ENCODE measurements at places on chromosomes 12 and 14. TPM values are rescaled to one million over a fixed set of nuclear protein-coding genes. Genes with fewer than 3 reads are reported as not detected.
A peak's percentile ranks its signal among the peaks of the same experiment; 100 is the strongest.

SLC17A8 gene
- not detected for total RNA-seq

OR6C65 gene
- total RNA-seq = not detected

SMCO3 gene
- not detected for total RNA-seq

RNASE3 gene
- not detected for total RNA-seq

EPYC gene
- total RNA-seq = not detected

MMP14 gene
- total RNA-seq = 195 TPM

DNA sequence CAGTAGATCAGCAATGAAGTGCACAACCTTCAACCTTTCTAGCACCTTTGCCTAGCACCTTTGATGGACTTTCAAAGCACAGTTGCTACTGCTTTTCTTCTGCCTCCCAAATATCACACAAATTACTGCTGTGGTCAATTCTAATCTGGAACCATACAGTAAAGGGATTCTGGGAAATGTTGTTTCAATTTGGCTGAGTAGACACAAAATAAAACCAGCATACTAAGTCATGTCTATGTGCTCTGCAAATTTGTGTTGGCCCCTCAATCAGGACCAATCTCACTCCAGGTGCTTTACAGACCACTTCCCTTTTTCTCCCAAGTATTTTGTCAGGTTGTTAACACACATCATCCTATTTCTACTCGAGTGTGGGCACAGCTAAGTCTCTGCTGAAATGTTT lies 38.3 kb upstream of the ADAMTS20 start:
- no peak for DNase-seq

DNA sequence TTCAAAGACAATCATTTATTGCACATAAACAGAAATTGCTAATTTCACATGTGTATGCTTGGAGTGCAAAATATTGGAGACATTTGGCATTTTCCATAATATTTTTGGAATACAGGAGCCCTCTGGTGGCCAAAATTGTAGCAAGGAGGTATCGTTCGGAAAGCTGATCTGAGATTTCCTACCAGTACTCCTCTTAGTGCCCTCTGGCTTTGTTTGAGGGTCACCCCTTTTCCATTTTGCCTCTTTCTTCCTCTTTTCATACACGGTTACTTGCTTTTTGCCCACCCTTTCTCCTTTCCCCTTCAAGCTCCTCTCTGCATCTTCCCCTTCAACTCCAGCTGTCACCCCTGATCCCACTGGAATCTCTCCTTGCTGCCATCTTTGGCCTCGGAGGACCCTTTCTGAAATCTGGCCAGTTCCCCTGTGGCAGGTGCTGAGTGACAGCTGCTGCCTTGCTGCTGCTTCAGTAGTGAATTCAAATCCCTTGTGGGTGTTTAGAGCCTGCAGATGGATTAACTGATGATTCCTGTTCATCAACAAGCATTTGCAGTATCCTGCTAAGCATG lies 164.6 kb upstream of the PARP11 start:
- DNase-seq = peak; percentile 48

DNA sequence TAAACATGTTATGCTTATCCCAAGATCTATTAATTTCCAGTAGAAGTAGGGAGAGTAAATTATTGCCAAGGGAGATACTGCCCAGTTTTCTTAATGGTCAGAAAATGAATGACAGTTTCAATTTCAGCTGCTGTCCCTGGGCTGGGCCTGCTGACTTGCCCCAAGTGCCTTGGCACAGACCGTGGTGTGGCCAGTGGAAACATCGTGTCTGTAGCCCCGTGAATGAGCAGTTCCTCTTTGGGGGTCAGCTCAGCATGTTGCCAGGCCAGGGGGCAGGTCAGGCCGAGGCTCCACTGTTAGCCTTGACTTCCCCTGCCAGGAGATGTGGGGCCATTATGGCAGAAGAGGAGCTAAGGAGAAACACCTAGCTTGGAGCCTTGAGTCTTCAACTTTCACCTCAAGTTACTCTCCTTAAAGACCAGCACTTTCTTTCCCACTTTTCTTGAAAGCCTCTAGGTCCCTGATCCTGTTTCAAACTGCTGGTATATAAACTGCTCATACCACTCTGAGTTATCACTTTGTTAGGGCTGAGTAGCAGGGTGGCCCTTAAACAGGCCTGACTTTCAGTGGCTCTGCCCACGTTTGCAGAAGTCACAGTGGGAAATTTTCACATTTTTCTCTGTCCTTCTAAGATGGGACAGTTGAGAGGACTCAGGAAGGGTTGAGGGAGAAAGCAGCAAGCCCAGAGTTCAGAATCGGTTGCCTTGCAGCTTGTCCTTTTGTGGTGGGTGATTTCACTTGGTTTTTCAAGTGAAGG lies 73.2 kb downstream of the SUSD6 start:
- DNase-seq = no peak

GRCh38 chr14:97945631-97946030 lies 1148.4 kb downstream of the VRK1 start:
- DNase-seq = no peak

DNA sequence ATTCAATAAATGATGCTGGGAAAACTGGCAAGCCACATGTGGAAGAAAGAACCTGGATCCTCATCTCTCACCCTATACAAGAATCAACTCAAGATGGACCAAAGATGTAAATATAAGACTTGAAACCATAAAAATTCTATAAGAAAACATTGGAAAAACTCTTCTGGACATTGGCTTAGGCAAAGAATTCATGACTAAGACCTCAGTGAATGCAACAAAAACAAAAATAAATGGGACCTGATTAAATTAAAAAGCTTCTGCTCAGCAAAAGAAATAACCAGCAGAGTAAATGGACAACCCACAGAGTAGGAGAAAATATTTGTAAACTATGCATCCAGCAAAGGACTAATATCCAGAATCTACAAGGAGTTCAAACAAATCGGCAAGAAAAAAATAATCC lies 24.6 kb downstream of the ATG2B start:
- no peak for DNase-seq

DNA sequence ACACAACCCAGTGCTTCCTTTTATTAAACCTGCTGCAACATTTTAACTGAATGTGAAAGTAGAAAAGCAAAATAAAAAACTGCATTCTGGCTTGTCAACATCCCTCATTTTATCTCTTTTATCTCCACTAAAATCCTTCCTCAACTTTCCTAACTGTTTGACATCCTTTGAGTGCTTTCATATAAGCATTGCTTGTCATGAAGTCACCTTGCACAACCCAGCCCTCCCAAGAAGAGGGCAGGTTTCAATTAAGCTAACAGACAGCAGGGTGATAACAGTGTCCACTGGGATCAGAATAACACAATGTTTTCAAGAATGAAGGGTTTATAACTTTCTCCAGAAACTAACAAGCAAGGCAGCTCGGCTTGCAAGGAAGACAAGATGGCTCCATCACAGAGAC lies 16.3 kb upstream of the TSPAN8 start:
- no peak for DNase-seq

DNA sequence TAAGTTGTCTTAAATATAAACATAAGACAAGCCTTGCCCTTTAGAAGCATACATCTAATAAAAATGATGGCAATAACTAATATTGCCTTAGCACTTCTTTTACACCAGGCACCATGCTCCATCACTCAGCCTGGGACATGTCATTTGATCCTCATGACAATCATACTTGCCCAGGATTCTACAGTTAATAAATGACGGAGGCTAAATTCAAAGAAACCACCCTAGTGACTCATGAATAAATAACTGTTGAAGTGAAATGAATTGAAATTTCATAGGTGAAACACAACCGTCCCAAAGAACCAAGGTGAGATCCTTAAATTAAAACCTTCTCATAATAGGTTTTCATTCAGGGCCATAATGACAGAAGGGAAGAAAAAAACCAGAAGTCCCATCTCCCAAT lies 89.5 kb downstream of the GRIN2B start:
- DNase-seq = no peak

DNA sequence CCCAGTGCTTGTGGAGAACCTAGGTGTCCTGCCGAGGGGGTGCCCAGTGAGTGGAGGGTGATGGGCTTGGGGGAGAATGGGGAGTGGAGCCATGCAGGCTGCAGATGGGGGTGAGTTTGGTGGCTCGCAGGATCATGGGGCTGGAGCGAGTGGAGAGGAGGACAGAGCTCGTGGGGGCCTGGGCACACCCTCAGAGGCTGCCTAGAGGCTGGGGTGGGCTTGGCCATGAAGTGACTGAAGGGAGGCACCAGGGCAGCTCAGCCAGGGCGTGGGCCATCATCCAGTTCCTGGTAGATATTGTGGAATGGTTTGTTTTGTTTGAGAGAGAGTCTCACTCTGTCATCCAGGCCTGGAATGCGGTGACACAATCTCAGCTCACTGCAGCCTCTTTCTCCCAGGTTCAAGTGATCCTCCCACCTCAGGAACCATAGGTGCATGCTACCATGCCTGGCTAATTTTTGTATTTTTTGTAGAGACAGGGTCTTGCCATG lies 43.4 kb upstream of the AMN start:
- DNase-seq = no peak

GRCh38 chr14:61535458-61535857 lies 159.9 kb upstream of the HIF1A start:
- DNase-seq = no peak

DNA sequence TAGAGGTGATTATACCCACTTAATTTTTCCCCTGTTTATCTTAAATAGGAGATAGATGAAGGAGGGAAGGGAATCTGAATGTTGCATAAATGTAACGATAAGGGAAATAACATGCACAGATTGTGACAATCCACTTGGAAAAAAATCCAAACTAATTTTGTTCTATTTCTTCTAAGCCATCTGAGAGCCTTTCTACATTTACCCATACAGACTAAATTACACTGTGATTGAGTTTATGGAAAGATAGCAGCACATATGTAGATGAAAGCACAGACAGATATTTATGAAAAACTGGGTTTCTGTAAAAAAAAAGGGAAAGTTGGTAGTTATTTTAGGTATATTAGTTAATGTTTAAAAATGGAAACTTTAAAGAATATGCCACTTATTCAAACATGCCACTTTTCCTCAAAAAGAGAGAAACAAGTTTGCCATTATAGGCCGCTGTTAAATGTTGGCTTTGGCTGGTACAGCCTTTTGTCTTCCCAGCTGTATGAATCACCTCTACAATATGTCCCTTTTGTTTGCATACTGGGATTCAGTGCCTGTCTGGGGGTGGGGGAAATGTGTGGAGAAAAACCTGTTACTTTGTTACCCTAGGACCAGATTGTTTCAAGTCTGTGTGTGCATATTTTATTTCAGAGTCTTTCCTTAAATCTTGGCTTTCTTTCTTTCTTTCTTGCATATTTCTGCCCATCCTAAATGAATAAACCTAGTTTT lies 470.2 kb upstream of the LMO3 start:
- DNase-seq = no peak

- no peak for DNase-seq
These were observed 220.0 kb downstream of the NEDD1 start for GRCh38 chr12:97127061-97127460.

Measured in omental fat pad (tissue), 4 donors.